ENCODE measurements at places on chromosomes 5 and 9.

DNA sequence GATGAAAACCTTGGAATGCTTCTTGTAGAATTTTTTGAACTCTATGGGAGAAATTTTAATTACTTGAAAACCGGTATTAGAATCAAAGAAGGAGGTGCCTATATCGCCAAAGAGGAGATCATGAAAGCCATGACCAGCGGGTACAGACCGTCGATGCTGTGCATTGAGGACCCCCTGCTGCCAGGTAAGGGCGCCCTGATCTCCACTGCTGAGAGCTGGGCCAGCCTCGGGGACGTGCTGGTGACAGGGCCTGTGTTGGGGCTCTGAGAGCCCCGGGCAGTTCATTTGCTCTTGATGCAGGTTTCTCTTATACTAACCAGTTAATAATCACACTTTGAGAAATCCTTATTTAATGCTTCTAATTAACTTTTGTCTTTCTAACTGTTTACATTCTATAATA, 33.0 kb downstream of the TENT4A start:
- no peak overlapping the region for H3K4me3 ChIP-seq
- peaks cover 35% of the 10 kb centered on the region for H3K36me3 ChIP-seq
- no peaks in the 10 kb centered on the region for H3K27me3 ChIP-seq

- DNase-seq, result peak; percentile 21
- H3K27me3 ChIP-seq, result no peaks in the 10 kb centered on the region
Observed at GRCh38 chr9:78694974-78695373, 398.0 kb downstream of the PSAT1 start.

- no peaks in the 10 kb centered on the region for H3K27me3 ChIP-seq
- no peaks in the 10 kb centered on the region for H3K36me3 ChIP-seq
- peaks cover 7% of the 10 kb centered on the region for H3K4me1 ChIP-seq
- peak; percentile 66 for DNase-seq
- H3K4me3 ChIP-seq, result peak overlapping the region; percentile 57
- peak overlapping the region; percentile 43 for H3K27ac ChIP-seq
Observed at GRCh38 chr5:84382363-84383295, 2.1 kb downstream of the EDIL3 start.

- H3K36me3 ChIP-seq, result no peaks in the 10 kb centered on the region
- H3K4me1 ChIP-seq, result no peaks in the 10 kb centered on the region
- DNase-seq, result no peak
- H3K4me3 ChIP-seq, result no peak overlapping the region
Observed at GRCh38 chr5:143800715-143801114, 11.2 kb upstream of the HMHB1 start.

- H3K4me3 ChIP-seq, result no peak overlapping the region
- no peaks in the 10 kb centered on the region for H3K4me1 ChIP-seq
- H3K36me3 ChIP-seq, result no peaks in the 10 kb centered on the region
- peaks cover 5% of the 10 kb centered on the region for H3K27me3 ChIP-seq
- DNase-seq, result peak; percentile 35
- no peak overlapping the region for H3K27ac ChIP-seq
Observed at GRCh38 chr5:133885566-133885965, 82.9 kb downstream of the C5orf15 start.

- H3K27ac ChIP-seq, result no peak overlapping the region
- DNase-seq, result no peak
- no peaks in the 10 kb centered on the region for H3K36me3 ChIP-seq
- H3K27me3 ChIP-seq, result no peaks in the 10 kb centered on the region
- no peaks in the 10 kb centered on the region for H3K4me1 ChIP-seq
- no peak overlapping the region for H3K4me3 ChIP-seq
Observed at GRCh38 chr5:67338421-67338820, 141.8 kb upstream of the CD180 start.

- no peaks in the 10 kb centered on the region for H3K4me1 ChIP-seq
- DNase-seq, result no peak
- H3K4me3 ChIP-seq, result no peak overlapping the region
Observed at GRCh38 chr5:32449262-32449661, 4.7 kb upstream of the ZFR start.

- H3K27ac ChIP-seq, result no peak overlapping the region
- no peaks in the 10 kb centered on the region for H3K27me3 ChIP-seq
- DNase-seq, result peak; percentile 88
- peaks cover 11% of the 10 kb centered on the region for H3K4me1 ChIP-seq
- peak overlapping the region; percentile 83 for H3K4me3 ChIP-seq
Observed at GRCh38 chr5:65927503-65928321, 1.3 kb downstream of the ERBIN start.

DNA sequence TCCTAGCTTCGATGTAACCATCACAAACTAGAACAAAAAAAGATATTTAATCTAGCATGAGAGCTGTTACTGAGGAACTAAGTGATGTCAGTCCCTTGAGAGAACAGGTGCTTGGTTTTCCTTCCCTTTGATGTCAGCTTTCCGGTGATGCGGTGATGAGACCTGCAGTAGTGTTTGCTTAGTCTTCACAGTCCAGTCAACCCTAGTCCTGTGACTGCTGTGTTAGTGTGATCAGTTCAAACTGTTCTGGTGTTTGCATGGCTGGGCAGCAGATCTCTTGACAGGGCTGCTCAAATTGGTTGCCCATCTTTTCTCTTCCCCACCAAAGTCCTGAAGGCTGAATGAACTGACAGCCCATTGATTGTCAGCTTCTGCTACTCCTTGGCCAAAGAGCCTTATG, 608.6 kb upstream of the DAB2 start:
- H3K4me1 ChIP-seq, result no peaks in the 10 kb centered on the region
- no peaks in the 10 kb centered on the region for H3K36me3 ChIP-seq
- no peak for DNase-seq
- H3K27ac ChIP-seq, result no peak overlapping the region
- no peaks in the 10 kb centered on the region for H3K27me3 ChIP-seq

GRCh38 chr5:39640552-39640951, 215.8 kb upstream of the DAB2 start:
- DNase-seq, result no peak
- no peaks in the 10 kb centered on the region for H3K4me1 ChIP-seq

GRCh38 chr9:122954253-122954691, 13.5 kb downstream of the RABGAP1 start:
- H3K4me1 ChIP-seq, result no peaks in the 10 kb centered on the region
- no peak overlapping the region for H3K27ac ChIP-seq
- DNase-seq, result no peak
- no peaks in the 10 kb centered on the region for H3K36me3 ChIP-seq
- H3K4me3 ChIP-seq, result no peak overlapping the region
